Activated CD4-positive, alpha-beta T cell treated with anti-CD3 and anti-CD28 coated beads for 36 hours (primary cell): ENCODE measurements at places on chromosomes 6 and 20.

DNA sequence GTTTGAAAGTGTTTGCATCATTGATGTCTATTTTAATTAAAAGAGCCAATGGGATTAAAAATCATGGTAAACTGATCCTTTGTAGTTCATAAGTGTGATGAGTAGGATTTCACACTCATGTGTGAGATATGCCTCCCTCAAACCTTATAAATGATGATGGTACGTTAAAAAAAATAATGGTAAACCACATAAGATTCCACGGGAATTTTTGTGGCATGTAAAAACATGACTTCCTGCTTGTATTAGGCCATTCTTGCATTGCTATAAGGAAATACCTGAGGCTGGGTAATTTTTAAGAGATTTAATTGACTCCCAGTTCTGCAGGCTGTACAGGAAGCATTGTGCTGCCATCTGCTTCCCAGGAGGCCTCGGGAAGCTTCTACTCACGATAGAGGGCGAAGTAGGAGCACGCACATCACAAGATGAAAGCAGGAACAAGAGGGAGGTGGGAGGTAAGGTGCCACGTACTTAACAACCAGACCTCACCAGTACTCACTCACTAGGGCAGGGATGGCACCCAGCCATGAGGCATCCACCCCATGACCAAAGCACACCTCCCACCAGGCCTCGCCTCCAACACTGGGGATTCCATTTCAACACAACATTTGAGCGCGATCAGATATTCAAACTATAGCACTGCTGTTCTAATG lies 187.6 kb upstream of the QKI start:
- H3K27ac ChIP-seq: no peak overlapping the region
- H3K4me3 ChIP-seq: no peak overlapping the region
- H3K36me3 ChIP-seq: no peaks in the 10 kb centered on the region
- H3K4me1 ChIP-seq: no peaks in the 10 kb centered on the region
- peaks cover 2% of the 10 kb centered on the region for H3K27me3 ChIP-seq

DNA sequence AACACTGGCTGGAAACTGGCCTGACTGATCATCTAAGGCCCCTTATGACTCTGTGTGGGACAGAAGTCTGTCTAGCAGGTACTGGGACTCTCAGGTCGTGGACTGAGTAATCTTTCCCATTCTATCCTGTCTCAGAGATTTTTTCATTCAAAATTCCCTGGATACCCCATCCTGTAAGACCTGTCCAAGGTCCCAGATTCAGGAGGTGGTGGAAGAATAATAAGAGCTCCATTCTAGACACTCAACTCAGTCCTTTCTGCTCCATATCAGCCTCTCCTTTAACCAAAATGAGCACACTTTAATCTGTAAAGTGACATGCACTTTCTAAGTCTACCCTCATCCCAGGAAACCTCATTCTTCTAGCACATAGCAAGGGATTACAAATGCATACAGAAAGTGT lies 82.5 kb upstream of the MRPS10 start:
- peaks cover 9% of the 10 kb centered on the region for H3K36me3 ChIP-seq
- no peak overlapping the region for H3K4me3 ChIP-seq
- no peak overlapping the region for H3K27ac ChIP-seq
- no peak for DNase-seq
- peaks cover 20% of the 10 kb centered on the region for H3K4me1 ChIP-seq

GRCh38 chr6:129269076-129269475 lies 386.1 kb downstream of the LAMA2 start:
- H3K27ac ChIP-seq: no peak overlapping the region
- no peak overlapping the region for H3K4me3 ChIP-seq
- no peaks in the 10 kb centered on the region for H3K4me1 ChIP-seq
- no peak for DNase-seq
- no peaks in the 10 kb centered on the region for H3K27me3 ChIP-seq
- H3K36me3 ChIP-seq: no peaks in the 10 kb centered on the region

DNA sequence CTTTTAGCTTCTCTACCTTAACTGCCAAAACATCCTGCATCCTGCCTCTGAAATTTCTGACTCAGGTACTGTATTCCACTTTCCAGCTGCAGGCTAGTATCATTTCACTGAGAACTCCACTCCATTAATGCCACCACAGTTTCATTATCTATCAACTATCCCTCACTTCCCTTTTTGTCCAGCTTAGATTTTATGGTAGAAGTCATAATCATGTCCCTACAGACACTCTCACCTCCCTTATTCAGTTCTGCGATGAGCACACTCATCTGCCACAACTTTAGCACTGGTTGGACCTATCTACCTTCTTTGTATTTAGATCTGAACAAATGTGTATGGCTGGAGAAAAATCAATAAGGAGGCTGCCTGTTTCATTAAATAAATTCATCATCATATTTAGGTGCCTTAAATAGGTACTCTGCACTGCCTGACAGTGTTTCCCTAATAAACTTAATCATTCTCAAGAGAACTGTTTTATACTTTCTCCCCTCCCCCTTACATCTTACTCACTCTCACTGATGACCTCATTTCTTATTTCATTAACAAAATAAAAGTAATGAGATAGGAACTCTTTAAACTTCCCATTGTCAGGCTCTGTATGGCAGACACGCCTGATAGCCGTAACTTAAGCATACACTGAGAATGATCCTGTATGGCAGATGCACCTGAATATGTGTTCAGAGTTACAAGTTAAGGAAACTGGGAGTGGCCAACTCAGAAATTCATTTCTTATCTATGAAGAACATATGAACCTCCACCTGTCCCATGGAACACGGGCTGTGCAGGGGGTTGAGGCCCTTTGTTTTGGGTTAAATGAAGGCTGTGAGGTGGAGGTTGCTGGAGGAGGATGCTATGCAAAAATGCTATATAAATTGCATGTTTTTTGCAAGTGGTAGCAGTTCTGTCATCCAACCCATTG lies 95.3 kb upstream of the MAN1A1 start:
- H3K27me3 ChIP-seq: peaks cover 2% of the 10 kb centered on the region
- H3K36me3 ChIP-seq: peaks cover 1% of the 10 kb centered on the region
- no peak overlapping the region for H3K4me3 ChIP-seq
- DNase-seq: no peak

GRCh38 chr20:39310363-39310995 lies 348.3 kb downstream of the DHX35 start:
- no peaks in the 10 kb centered on the region for H3K36me3 ChIP-seq
- no peaks in the 10 kb centered on the region for H3K4me1 ChIP-seq
- DNase-seq: no peak
- no peak overlapping the region for H3K27ac ChIP-seq

DNA sequence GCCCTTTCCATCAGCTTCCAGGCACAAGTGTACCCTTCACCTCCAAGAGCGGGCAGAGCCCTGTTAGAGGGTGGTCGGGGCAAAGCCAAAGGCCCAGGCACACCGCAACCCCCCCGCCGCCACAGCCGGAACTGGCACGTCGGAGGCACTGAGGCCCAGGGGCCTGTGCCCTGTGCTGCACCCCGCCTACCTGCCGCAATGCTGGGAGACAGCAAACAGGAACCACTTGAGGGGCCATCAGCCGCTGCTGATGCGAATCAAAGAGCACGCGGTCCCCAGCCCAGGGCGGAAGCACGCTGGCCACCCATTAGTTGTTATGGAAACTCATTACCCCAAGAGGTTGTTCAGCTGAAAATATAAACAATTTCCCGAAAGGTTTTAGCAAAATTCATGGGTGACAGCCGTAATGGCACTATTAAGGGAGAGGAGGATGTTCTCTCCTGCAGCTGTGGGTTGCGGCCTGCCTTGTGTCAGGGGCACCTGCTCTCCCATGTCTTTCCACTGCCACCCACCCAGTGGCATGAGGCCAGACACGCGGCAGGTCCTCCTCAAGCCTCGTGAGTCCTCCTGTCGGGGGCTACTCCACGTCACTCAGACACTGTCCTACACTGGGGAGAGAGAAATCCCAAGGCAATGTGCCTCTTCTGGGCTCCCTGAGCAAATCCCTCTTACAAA lies 65.3 kb downstream of the EDN3 start:
- no peak for DNase-seq
- peaks cover 2% of the 10 kb centered on the region for H3K27me3 ChIP-seq
- no peaks in the 10 kb centered on the region for H3K4me1 ChIP-seq
- no peaks in the 10 kb centered on the region for H3K36me3 ChIP-seq

GRCh38 chr6:56474532-56474931 lies 168.2 kb downstream of the DST start:
- no peaks in the 10 kb centered on the region for H3K4me1 ChIP-seq
- H3K36me3 ChIP-seq: peaks cover 3% of the 10 kb centered on the region
- H3K27me3 ChIP-seq: no peaks in the 10 kb centered on the region
- DNase-seq: no peak
- H3K4me3 ChIP-seq: no peak overlapping the region

DNA sequence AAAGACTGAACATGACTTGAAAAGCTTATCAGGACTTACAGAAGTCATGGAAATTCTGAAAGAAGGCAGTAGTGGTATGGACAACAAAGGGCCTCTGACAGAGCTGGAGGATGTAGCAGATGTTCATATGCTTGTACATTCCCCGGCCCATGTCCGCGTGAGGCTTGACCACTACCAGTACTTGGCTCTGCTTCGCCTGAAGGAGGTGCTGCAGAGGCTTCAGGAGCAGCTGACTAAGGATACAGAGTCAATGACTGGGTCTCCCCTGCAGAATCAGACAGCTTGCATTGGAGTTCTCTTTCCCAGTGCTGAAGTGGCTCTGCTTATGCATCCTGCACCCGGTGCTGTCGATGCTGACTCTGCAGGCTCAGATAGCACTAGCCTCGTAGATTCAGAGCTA lies 29.2 kb downstream of the TAF11 start:
- no peaks in the 10 kb centered on the region for H3K27me3 ChIP-seq
- no peak overlapping the region for H3K4me3 ChIP-seq
- H3K4me1 ChIP-seq: no peaks in the 10 kb centered on the region
- no peak overlapping the region for H3K27ac ChIP-seq
- no peak for DNase-seq
- H3K36me3 ChIP-seq: peaks cover 34% of the 10 kb centered on the region

DNA sequence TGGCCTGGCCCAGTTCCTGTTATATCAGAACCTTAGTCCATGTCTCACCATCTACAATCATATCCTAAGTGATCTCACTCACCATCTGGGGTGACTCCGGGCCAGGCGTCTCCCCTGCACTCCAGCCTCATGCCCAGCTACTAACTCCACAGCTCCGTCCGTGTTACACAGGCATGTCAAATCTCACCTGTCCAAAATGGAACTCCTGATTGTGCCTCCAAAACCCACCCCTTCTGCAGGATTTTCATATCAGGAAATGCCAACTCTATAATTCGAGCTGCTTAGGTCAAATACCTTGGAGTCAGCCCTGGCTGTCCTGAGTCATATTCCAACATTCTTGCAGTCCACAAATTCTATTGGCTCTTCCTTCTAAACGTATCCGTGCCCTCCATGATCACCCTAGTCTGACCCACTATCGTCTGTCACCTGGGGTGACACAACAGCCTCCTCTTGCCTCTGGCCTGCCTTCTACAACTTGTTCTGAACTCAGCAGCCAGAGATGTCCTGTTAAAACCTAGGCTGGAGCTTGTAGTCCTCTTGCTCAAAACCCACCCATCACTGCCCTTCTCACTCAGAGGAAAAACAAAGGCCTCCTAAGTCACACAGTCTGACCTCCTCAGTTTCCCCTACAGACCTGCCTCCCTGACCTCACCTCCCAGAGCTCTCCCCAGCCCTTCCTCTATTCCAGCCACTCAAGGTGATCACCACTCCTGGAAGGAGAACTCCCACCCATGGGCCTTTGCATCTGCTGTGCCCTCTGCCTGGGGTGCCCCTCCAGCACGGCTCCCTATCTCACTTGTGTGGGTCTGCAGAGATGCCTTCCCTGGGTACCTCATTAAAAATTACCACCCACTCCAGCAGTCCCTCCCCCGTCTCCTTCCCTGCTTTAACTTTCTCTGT lies 85.3 kb upstream of the SIRPA start:
- no peak for DNase-seq
- H3K4me3 ChIP-seq: no peak overlapping the region
- H3K36me3 ChIP-seq: no peaks in the 10 kb centered on the region
- peaks cover 11% of the 10 kb centered on the region for H3K27me3 ChIP-seq
- peaks cover 14% of the 10 kb centered on the region for H3K4me1 ChIP-seq
- H3K27ac ChIP-seq: no peak overlapping the region

DNA sequence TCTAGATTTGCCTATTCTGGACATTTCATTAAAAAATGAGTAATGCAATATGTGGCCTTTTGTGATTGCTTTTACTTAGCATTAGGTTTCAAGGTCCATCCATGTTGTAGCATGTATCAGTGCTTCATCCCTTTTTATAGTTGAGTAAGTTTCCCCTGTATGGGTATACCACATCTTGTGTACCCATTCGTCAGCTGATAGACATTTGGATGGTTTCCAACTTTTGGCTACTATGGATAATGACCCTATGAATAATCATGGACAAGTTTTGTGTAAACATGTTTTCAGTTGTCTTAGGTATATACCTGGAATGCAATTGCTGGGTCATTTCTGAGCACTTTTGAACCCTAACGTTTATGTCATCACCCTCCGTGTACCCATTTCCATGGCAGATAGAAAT lies 15.4 kb downstream of the METTL24 start:
- H3K36me3 ChIP-seq: no peaks in the 10 kb centered on the region
- H3K27ac ChIP-seq: no peak overlapping the region
- H3K4me1 ChIP-seq: no peaks in the 10 kb centered on the region
- no peak overlapping the region for H3K4me3 ChIP-seq
- DNase-seq: no peak

GRCh38 chr6:8664700-8665099 lies 229.4 kb upstream of the SLC35B3 start:
- no peaks in the 10 kb centered on the region for H3K27me3 ChIP-seq
- no peaks in the 10 kb centered on the region for H3K4me1 ChIP-seq
- no peaks in the 10 kb centered on the region for H3K36me3 ChIP-seq
- H3K4me3 ChIP-seq: no peak overlapping the region
- DNase-seq: no peak

- no peak overlapping the region for H3K27ac ChIP-seq
- no peak overlapping the region for H3K4me3 ChIP-seq
- no peaks in the 10 kb centered on the region for H3K4me1 ChIP-seq
- no peak for DNase-seq
- peaks cover 5% of the 10 kb centered on the region for H3K27me3 ChIP-seq
- no peaks in the 10 kb centered on the region for H3K36me3 ChIP-seq
Measured at GRCh38 chr6:150372051-150372450, 3.2 kb downstream of the IYD start.

DNA sequence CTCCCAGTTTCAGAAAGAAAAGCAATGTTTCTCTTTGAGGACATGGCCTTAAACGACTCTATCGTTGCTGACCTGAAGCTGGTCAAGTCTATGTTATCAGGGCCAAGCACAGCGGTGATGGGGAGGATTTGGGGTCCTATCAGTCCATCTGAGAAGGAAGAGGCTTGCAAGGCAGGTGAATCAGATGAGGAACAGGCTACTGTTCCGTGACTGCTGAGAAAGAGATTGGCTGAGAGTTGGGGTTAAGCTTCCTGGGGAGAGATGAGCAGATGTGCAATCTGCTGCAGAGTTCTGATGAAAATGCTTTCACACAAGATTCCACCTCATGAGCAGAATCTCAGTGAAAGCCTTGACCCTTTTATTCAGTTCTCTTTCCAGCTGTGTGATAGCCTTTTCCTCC lies 168.3 kb upstream of the STMND1 start:
- no peak overlapping the region for H3K27ac ChIP-seq
- no peaks in the 10 kb centered on the region for H3K36me3 ChIP-seq
